ENCODE measurements at places on chromosomes 2 and 18.

GRCh38 chr2:32783469-32783868 is 155.6 kb downstream of the TTC27 start:
- DNase-seq = no peak

DNA sequence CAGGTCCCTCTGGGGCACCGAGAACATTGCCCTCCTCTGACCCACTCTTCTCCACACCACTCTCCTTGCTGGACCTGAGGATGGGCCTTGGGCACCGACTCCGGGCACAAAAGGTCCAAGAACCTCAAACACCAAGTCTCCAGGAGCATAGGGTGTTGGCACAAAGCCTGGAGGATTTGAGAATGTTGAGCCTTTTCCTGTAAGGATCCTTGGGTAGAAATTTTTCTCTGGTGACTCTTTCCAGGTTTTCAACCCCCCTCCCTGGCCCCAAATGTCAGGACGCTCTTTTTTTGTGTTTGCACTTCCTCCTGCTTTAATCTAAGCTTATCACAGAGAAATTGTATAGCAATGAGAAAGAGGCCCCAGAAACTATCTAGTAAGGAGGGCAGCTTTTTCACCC is 9.2 kb downstream of the SPR start:
- DNase-seq = no peak

DNA sequence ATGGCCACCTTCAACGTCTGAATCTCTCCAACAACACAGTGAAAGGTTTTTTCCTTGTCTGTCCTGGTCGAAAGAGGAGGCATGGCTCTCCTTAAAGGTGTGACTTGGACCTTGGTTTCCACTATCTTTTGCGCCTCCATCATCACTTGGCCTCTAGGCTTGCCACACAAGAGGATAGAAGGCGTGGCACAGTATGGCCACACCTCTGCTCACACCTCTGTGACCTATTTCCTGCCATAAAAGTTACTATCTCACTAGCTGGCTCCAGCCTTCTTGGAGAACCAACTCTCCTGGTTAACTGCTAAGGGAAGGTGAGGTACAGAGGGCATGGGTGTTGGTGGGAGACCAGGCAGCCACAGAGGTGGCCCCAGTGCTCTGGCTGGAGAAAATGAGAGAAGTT is 165.9 kb downstream of the UXS1 start:
- no peak for DNase-seq

DNA sequence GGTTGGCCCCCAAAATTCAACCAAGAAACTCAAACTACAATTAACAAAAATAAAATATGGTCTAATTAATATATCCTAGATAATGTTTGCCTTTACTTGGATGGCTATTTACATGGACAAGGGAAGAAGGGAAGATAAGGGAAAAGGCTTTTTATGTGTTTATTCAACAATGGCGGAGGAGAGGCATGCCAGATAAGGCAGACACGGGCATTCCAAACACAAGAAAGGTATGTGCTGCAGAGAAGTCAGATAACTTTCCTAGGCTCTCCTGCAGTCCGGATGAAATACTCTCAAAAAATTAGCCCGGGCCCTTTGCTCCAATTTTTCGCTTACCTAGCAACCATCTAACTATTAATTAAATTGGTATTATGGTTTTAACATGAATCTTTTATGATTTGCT is 5.1 kb upstream of the TTR start:
- DNase-seq = no peak

GRCh38 chr2:28991460-28991859 is 10.4 kb downstream of the TOGARAM2 start:
- DNase-seq = no peak

DNA sequence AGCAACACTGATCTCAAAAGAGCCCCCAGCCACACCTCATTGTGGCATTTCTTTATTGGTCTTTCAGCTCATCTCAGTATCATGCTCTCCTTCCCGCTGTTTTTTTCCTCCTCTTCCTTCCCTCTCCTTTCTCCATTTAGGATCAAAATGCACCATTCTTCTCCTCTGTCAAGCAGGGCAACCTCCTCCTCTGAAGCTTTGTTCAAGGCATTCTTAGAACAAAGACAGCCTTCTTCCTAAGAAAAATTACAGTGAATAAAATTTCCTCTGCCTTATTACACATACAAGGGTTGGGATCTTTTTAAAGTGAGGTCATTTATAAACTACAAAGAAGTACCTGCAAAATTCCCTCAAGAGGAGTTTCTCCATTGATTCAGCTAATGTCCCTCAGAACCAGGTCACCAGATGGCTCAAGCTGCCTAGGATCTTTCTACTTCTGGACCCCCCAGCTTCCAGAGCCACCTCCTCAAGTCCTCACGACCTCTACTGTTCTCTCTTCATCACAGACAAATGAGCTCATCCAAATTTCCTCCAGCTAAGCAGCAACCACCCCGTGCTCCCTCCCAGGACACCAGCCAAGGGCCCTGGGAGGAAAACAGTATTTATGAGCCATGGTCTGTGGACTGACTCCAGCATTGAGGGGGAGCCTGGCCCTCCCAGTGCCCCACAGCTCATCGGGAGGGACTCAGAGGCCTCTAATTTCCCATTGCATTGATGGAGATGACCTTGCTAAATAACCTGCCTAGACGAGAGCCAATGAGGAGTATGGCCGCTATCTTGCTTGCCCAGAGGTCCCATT is 18.0 kb downstream of the SFXN5 start:
- DNase-seq = peak; percentile 51

DNA sequence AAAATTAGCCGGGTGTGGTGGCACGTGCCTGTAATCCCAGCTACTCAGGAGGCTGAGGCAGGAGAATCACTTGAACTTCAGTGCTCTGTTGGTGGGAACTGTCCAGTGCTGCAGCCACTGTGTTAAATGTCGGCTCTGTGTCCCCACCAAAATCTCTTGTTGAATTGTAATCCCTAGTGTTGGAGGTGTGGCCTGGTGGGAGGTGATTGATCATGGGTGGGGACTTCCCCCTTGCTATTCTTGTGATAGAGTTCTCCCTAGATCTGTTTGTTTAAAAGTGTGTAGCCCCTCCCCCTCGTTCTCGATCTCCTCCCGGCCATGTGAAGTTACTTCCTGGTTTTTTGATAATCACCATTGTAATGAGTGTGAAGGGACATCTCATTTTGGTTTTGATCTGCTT is 9.8 kb upstream of the RPL31 start:
- DNase-seq = no peak

All from pons (tissue), 1 donor.